Activated CD4-positive, alpha-beta T cell treated with anti-CD3 and anti-CD28 coated beads, Interleukin-2, amount 50 U/mL, for 24 hours (primary cell): ENCODE measurements at places on chromosomes 4 and X.

DNA sequence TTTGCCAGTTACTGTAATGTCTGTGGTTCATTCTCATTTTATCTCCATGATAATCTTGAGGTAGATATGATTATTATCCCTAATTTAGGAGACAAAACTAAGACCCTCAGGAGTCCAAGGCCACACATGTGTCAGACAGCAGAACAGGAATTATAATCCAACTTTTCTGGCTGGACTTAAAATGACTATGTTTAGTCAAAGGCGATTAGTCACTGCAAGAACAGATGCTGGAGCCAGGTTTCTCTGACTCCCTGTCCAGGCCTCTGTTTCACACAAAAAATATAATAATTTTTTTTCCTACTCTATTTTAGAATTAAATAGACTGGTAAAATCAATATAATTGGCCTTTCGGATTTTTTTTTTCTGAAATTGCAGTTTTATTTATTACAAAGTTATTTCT, 56.7 kb upstream of the TMEM131L start:
- DNase-seq: no peak

GRCh38 chr4:24984602-24985532, 45.9 kb downstream of the LGI2 start:
- DNase-seq: no peak

DNA sequence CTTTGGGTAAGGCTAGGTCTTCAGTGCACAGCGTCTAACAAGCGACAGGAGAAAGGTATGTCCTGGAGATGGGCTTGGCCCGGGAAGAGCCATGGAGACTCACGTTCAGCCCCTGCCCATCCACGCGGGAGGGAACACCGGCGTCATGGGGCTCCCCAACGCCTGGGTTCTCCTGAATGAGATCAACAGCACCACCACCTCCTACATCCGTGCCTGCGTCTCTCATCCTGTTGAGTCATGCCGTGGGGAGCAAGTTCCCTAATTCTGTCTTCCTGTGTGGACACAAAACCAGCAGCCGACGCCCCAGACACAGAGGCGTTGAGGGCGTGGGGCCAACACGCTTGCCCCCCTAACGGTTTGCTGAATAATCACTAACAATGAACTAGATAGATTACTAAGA, 20.1 kb upstream of the IL3RA start:
- DNase-seq: no peak

DNA sequence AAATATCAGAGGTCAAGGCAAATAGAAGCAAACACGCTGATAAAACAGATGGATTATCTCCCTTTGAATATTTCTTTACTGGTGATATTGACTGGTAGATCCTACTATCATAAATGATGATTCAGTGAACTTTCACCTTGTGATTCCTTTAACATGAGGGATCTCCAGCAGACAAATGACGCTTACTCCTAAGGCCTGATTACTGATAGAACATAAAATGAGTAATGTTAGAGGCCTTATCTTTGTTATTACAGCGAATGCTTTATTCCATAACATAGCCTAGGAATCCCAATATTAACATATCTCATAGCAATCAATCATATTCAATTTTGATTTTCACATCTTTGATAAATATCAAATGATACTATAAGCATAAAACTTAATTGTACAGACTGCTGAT, 152.3 kb downstream of the SLC10A7 start:
- no peak for DNase-seq

- DNase-seq: no peak
Measured at GRCh38 chr4:165516281-165516833, 137.5 kb downstream of the CPE start.

- DNase-seq: no peak
Measured at GRCh38 chr4:138243369-138243768, 1.2 kb upstream of the SLC7A11 start.

DNA sequence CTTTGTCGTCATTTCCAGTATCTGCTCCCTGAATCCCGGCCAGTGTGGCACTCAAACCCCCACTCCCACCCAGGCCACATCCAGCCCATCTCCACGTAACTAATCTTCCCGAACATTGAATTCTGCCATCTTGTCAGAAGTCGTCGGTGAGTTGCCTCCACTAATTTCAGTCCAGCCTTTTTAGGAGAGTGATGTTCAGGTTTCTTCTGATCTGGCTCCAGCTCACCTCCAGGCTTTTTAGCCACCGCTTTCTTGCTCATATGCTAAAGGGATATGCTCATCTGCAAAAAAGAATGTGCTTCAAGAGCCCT, 1.3 kb downstream of the TMEM165 start:
- no peak for DNase-seq

DNA sequence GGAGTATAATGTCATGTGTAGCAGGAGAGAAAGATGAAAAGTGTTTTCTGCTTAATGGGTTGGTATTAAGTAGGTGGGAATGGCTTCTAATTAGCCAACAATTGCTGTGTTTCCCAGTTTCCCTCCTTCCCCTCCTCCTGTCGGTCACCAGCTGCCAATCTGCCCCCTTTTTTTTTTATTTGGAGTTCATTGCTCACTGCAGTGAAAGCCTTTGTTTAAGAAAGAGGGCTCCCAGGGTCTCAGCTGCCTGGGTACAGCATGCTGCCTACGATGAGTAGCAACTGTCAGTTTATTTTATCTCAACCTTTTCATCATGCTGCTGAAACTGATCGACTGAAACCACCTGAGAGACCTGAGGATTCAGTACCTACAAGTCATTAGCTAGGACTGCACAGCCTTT, 149.0 kb downstream of the POU4F2 start:
- DNase-seq: no peak

GRCh38 chrX:32495855-32496254, 715.5 kb downstream of the DMD start:
- DNase-seq: no peak

DNA sequence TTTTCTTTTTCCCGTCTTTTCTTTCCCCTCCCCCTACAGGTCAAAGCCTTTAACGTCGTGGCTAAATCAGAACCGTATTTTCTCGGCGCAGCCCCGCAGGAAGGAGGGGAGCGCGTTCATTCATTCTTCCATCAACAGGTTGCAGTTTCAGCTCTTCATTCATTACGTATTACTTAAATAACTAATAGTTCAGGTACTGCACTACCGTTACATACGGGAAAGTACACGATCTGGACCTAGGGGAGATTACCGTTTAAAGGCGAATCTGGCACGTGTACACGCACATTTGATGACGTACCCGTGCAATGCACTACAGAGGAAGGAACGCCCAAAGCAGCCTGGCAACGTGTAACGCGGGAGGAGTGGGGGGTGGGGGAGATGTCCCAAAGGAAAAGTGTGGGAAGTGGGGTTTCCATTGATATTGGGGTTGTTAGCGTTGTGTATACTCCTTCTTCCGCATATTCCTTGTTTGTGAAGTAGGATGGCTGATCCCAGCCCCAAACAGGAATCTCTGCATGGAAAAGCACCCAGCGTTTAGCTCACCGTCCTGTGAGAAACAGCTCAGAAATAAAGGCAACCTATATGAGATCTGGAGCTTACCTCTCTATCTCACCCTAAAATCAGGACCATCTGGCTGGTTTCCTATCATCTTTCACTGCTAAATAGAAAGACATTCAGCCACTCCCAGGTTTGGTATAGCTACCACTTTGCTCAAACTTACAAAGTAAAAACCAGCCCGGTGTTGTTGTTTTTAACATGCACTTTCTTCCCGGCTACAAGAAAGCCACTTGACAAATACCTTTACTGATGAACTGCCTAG, 585 bp upstream of the SEC24D start:
- peak; percentile 46 for DNase-seq

- DNase-seq: no peak
Measured at GRCh38 chr4:6873291-6873690, 36.3 kb upstream of the TBC1D14 start.

GRCh38 chrX:45447331-45447730, 246.7 kb upstream of the DIPK2B start:
- no peak for DNase-seq

- DNase-seq: no peak
Measured at GRCh38 chrX:46967547-46967946, 55.3 kb downstream of the JADE3 start.

DNA sequence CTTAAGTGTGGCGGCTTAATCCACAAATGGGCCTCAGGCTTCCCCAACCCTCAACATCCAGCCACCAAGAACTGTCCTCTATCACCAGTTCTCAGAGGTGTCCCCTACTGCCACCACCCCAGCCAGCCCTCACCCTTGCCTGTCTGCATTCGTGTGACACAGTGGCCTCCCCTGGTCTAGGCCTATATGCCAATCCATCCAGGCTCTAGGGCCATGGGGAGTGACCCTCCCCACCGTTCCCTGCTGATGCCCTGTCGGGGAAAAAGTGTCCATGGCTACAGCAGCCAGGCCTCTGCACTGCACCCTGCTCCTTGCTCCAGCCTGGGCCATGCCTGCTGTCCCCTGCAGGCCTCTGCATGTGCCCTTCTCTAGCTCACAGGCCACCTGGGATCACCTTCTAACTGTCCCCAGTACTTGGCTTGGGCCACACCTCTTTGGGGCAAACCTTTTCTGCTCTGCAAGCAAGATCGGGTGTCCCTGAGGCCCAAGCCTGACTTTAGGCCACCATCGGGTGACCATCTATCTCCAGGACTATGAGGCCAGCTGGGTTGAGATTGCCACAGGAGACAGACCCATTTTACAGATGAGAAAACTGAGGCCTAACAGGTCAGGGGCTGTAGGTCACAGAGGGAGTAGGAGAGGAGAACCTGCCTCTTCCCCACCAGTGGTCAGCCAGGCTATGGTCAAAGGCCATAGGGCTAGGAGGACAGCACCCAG, 75.8 kb downstream of the JAKMIP1 start:
- no peak for DNase-seq

DNA sequence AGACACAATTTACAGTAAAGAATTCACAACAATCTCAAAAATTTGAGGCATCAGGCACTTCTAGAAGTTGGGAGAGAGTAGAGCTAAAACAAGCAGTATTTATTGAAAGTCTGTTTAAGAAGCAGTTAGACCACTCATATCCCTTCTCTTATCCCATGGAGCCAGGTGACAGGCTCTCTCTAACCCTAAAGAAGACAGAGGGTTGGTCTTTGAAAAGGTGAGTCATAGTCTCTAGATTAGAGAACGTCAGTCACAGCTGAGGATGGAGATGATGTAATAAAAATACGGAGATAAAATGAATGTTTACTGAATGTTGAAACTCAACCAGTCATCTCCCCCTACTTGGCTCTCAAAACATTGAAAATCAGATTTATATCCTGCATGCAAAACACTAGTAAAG, 223.8 kb downstream of the CHIC2 start:
- DNase-seq: no peak

DNA sequence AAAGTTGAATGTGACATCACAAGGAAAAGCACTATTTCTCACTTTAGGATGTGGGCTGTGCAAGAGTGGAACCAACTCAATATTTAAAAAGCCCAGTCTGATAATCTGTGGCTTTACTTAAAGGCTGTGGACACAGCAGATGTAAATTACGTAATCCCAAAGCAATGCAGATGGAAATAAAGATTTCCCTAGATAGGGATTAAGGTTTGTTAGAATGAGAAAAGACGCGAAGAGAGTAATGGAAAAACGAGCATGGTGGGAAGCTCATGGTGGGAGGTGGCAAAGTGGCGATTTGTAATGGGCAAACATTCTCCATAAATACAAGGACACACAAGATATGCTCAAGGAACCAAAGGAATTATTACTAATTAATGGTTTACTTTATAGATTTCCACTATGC, 985.5 kb downstream of the FSTL5 start:
- DNase-seq: no peak

- no peak for DNase-seq
Measured at GRCh38 chr4:1626151-1626550, 58.0 kb downstream of the FAM53A start.

DNA sequence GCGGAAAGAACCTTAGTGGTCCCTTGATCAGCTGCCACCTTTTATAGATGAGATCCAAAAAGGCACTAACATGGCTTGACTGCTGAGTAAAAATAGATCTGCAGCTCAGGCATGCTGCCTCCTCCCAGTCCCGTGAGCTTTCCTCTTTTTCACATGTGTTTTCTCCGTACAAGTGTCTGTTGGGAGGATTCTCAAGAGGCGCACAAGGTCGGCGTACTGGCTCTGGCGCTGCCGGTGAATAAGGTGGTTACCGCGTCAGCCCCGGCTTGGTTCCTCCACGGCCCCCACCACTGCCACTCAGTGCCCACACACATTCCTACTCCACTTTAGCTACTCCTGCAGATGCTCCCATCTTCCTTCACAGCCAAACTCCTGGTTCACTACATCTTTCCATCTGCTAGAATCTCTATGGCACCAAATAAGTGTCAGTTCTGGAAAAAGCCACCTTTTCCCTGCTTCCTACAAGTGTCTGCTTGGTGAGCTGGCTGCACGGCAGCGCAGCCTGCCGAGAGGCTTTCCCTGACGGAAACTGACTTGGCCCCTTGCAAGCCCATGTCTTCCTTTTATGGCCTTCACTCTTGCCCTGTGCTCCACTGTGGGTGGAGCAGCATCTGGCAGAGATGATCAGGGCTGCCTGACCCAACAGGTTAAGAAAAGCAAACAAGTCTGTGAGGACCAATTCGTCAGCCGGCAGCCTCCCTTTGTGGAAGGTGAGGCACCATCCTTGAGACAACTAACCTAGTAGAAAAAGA, 99.8 kb downstream of the KLHL8 start:
- no peak for DNase-seq

- DNase-seq: no peak
Measured at GRCh38 chr4:8854931-8855330, 16.7 kb downstream of the HMX1 start.

DNA sequence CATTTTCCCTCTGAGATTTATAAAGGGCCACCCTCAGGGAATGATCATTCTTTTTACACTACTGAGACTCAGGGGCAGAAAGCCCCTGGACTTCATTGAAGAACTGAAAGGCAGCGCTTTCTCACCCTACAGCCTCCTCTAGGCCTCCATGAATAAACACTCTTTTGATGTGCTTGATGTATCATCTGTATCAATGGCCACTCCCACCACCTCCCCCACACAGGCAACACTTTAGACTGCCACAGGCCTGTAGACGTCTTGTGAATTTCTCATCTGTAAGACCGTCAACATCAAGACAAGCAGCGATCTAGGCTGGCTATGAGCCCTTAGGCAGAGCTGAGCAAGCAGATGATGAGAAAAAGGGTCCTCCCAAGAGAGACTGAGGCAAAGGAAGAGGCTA, 123.2 kb downstream of the HUWE1 start:
- no peak for DNase-seq

DNA sequence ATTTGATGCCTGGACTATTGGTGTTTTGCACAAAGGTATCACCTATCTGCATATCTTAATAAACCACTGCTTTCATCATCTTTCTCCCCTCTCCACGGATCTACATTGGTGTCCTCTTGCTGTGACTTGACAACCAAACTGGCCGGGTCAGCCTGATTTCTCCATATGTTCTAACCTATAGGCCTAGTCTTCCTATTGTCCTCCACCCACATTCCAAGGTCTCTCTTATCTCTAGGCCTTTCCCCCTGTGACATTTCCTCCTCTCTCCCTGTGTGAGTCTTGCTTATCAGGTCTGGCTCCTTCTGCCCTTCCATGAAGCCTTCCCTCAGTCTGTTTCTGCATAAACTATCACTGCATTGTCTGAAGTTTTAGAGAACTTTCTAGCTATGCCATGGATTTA, 33.7 kb downstream of the ARHGAP24 start:
- DNase-seq: no peak
